ENCODE measurements at places on chromosomes 1 and 21. TPM values are rescaled to one million over a fixed set of nuclear protein-coding genes. Genes with fewer than 3 reads are reported as not detected.
A peak's percentile ranks its signal among the peaks of the same experiment; 100 is the strongest.

TEDDM1 gene
- not detected for total RNA-seq

GRCh38 chr1:244458781-244459180 lies 2.3 kb upstream of the CATSPERE start:
- DNase-seq: no peak

DNA sequence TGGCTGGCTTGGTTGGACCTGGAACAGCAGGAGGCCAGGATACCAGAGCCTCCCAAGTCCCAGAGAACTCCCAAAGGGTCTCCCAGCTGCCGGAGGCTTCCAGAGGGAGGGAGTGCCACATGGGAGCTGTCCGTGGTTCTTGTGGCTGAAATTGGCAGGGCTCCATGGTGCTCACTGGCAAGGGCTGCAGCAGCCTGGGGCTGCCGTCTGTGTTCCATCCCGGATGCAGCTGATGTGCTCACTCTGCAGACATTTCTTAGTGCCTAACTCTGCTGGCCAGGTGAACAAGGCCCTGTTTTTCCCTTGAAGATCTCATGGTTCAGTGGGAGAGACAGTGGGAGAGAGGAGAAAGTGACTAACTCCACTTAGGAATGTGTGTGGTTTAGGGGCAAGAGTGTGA lies 261.1 kb downstream of the CAMTA1 start:
- peak; percentile 66 for DNase-seq

GRCh38 chr1:9723926-9724325 lies 72.4 kb downstream of the PIK3CD start:
- no peak for DNase-seq

DNA sequence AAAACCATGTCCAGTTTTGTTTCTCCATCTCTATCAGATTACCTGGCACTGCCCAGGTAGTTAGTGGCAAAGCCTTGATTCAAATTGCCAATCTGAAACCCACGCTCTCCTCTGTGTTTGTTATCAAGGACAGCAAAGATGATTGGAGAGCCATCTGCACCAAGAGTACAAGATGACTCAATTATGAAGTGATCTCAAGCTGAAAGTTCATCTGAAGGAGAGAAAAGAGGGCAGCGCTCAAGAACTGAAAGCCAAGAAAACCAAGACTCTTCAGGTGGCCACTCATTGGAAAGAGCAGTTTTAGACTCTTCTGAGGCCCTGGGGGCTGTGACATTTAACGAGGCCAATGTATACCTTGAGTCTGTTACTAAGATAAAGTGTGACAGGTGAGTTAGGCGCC lies 13.8 kb downstream of the RXRG start:
- no peak for DNase-seq

DNA sequence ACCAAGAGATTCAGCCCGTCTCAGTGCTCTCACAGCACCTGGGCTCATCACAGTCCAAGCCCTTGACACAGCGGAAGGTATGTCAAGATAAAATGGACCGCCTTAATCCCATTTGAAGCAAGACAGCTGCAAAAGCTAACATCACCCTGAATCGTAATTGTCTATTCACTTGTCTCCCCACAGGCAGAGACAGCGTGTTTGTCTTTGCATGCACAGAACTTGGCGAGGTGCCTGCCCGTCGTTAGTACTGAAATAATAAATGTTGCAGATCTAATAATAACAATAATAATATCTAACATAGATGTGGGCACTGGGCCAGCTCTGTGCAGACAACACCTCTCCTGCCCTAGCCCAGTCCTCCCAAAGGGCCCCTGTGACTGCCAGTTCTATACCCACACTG lies 271.7 kb downstream of the NPHP4 start:
- no peak for DNase-seq

- no peak for DNase-seq
Observed at GRCh38 chr1:43039228-43040055, 80.8 kb upstream of the SLC2A1 start.

Measured in right cardiac atrium (tissue), 5 donors.